ENCODE measurements at places on chromosomes 3 and 15.

GRCh38 chr15:38028869-38029268 is 94.4 kb downstream of the TMCO5A start:
- no peak for DNase-seq

DNA sequence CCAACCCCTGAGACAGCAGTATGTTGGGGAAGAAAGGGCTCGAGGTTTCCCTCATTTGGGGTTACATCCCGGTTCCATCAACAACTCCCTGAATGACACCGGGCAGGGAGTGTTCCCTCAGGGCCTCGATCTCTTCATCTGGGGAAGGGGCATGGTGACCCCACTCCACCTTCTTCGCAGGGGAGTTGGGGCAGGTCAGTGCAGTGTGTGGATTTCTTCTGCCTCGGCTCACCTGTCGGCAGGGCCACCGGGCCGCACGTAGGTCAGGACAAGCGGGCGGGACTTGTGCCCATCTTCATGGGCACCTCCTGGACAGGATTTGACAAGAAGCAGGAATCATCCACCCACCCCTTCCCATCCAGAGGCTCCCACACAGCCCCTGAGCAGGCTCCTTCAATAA is 17.4 kb downstream of the GRIP2 start:
- no peak for DNase-seq

DNA sequence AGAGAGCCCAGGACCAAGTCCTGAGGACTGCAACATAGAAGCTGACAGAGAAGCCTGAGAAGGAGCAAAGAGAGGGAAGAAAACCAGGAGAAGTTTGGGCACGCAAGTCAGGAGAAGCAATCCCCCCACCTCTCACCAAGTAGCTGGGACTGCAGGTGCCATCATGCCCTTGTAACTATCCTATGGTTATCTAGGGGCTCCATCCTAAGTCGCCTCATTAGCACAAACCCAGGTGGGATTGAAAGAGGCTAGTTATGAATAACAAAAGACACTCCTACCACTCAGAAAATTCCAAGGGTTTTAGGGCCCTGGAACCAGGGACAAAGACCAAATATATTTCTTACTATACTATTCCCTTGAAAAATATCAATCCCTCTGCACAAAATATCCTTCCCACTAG is 53.5 kb downstream of the CCR4 start:
- no peak for DNase-seq

DNA sequence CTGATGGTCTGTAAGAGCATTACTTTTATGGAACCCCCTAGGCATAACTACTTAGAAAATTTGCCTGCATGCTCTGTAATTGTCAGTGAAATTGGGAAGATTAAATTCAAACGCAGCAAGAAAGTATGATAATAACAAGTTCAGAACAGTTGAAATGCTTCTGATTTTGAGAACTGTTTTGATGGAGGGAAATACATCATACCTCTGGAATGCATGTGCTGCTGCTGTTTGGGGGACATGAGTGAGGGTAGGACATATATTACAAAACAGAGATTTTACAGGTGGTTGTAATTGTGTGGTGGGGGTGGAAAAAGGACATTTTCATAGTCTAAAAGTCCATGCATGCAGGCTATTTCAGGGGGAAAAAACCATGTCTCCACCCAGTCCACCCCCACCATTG is 135.0 kb upstream of the DPH6 start:
- no peak for DNase-seq

GRCh38 chr3:186988806-186989205 is 58.5 kb downstream of the ST6GAL1 start:
- no peak for DNase-seq

DNA sequence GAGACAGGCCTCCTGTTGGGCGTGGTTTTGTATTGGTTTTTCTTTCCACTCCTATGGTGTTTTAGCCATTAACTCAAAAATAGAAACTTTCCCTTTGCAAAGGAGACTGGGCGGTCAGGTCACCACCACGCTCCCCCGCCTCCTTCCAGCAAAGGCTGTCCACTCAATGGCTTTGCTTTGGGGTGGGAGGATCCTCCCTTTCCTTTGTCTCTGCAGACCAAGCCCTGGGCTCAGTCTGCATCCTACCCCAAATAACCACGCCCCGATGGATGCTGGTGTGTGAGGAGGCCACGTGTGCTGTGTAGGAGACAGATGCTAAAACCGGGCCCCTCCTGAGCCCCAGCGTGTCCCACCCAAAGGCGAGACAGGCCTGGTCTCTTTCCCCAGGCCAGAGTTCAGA is 68.5 kb downstream of the GRIP2 start:
- DNase-seq = no peak

- peak; percentile 11 for DNase-seq
These were observed 810 bp downstream of the PTPRG start for GRCh38 chr3:61562042-61562720.

GRCh38 chr15:39704689-39705088 is 78.0 kb downstream of the FSIP1 start:
- no peak for DNase-seq

DNA sequence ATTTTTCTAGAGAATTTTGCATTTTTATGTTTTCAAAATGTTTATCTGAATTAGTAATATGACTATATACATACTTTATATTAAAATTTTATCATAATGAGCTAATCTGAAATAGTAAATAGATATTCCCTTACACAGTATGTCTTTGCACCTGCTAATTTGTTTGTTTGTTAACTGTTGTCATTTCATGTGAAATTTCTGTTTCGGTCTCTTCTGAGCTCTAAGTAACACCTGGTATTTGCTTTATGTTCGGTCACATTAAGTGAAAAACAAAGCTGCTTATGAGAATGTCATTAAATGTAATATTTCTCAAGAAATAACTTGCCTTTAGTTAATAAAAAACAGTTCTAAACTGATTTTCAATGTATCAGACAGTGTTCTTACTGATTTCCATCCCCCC is 61.1 kb downstream of the FNDC3B start:
- no peak for DNase-seq

DNA sequence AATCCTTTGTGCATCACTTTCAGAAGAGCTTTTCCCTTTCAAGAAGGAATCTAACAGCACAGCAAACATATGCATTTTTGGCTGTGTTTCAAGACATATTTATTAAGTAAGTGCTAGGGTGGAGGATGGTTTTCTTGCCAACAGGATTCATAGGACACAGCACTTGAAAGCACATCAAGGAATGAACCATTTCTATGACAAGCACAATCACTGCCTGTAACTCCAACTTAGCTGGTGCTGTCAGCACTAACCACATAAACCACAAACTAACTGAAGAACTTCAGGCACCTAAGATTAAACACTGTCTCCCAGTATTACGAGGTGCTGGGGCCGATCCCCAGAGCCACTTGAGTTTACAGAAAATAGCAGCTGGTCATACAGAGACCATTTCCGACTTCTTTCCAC is 35.4 kb upstream of the SPRED1 start:
- peak; percentile 9 for DNase-seq

DNA sequence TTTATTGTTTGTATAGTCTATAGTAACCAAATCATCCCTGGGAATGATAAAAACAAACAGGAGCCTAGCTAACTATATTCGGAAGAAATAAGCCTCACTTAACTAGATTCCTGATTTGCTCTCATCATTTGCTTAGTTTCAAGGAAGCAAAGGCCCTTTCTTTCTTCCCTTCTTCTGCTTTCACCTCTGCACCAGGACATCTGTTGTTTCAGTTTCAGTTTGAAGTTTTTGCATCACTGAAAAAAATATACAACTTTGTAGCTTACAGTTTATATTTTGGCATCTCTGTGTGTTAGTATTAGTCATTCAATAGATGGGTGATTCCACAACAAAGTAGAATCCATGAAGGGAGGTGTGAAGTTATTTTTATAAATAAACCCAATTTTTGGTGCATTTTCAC is 113.6 kb upstream of the SNTN start:
- DNase-seq = no peak

DNA sequence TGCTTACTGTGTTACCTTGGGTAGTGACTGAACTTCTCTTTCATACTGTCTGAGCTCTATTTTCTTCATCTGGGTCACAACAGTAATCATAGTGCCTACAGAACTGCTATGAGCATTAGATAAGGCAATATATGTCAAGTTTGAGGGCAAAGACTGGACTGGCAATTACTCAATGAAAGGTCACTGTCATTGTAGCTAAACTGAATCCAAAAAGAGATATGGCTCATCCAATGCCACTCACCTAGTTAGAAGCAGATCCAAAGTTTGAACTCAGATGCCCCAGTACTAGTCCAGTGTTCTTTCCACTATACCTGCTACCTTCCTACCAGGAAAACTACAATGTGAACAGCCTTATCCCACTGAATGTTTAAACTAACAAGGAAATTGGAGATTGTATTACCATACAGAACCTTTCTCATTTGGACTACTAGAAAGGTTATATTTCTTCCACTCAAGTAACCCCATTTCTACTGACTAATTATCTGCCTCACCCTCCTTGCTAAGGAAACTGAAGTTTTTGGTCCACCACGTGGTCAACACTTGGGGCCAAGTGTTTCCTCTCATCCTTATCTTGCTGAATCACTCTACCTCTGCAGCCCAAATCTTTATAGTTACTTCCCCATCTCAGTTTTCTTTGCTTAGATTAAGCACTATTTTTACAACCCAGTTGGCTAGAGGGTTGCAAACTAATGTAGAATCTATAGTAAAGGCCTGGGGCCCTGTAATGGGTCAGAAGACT is 202.3 kb upstream of the LPP start:
- DNase-seq = no peak

GRCh38 chr3:62876064-62876463 is 848 bp upstream of the CADPS start:
- peak; percentile 63 for DNase-seq

DNA sequence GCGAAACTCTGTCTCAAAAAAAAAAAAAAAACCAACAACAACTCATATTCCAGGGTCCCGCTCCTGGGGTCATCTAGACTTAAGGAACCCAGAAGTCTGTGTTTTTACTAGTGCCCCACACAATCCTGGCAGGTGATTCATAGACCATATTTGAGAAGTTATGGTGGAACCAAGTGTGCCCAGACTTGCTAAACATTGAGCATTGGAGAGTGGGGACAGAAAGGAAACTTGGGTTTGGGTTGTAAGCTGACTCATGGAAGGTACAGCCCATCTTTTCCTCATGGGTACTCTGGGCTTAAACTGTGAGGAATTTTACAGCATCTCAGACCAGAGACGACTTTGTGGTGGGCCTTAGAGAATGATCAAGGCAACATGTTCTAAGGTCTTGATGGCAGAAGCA is 18.3 kb upstream of the IGF2BP2 start:
- no peak for DNase-seq

DNA sequence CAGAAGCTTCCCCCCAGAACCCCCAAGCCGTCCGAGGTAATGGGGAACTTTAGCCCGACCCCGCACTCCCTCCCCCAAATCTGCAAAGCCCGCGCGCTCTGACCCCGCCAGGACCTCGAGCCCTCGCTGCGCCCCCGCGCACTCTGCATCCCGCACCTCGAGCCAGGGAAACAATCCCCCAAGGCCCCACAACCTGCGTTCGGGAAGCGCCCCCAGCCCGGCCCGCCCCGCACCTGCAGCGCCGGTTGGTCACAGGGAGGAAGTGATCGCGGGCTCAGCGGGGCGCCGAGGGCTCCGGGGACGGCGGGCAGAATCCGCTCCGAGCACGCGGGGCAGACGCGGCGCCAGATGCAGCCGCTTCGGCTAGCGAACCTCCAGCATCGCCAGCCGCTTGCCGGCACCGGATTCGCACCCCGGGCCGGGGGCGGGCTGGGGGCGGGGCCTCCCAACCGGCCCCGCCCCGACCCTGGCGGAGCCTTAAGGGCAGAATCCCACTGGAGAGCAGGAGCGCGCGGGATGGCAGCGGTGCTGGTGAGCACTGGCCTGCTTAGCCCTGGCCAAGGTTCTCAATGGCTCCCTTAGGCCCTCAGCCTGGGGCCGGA is at the start of gene CAMKV:
Gene CAMKV (minus strand): TSS at position 382 of the 602 bp plus-strand sequence. CDS start 7,518 bp downstream, outside the sequence.
- no peak for DNase-seq

GRCh38 chr15:59688423-59688781 is 718 bp downstream of the BNIP2 start:
- DNase-seq = peak; percentile 77

DNA sequence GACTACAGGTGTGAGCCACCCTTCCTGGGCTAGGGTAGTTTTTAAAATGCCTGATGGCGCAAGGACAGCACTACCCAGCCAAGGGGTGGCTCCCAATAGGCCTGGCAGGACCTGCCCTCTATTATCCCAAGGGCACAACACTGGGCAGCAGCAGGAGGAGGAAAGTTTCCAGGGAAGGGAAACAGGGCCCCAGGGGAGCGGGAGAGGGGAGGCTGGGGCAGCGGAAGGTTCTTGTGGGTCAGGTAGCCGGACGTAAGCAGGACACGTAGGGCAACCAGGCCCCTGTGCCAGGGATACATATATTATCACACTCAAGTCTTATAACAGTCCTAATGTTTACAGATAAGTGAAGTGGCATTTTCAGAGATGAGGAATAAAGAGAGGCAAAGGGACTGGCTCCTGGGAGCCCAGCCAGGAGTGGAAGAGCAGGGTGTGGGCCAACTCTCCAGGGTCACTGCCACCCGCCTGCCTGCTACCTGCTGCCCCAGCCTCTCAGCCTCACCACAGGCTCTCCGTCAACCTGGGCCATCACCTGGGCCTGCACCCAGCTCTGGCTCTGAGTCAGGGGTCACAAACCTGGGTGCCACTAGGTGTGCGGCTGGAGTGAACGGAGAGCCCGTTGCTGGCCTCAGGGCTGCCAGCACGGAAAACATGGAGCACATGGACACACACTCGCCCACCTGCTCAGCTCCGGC is 73.2 kb upstream of the SNRPA1 start:
- no peak for DNase-seq

GRCh38 chr15:57769266-57769665 is 62.8 kb downstream of the POLR2M start:
- no peak for DNase-seq

GRCh38 chr15:42903388-42904324 is 16.9 kb downstream of the TTBK2 start:
- no peak for DNase-seq

GRCh38 chr15:69080295-69081248 is 66.1 kb downstream of the NOX5 start:
- no peak for DNase-seq

DNA sequence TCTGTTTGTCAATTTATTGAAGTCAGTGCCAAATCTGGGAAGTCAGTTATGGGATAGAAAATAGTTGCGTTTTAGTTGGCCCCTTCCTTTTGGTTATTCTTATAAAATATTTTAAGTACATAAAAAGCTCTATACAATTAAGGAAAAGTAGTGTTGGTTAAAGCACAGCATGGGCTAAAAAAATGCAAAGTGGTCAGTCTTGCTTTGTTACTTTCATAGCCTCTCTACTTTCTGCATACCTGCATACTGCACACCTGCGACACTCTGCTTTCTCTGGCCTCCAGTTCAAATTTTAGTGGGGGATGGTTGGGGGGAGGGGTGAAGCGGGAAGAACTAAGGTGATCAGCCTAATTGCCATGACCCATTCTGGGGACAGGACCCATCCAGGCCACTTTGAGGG is 21.8 kb upstream of the SHC4 start:
- no peak for DNase-seq

Data from SW480 (cell line).